ENCODE measurements at places on chromosomes 2 and 18. TPM values are rescaled to one million over a fixed set of nuclear protein-coding genes. Genes with fewer than 3 reads are reported as not detected.
A peak's percentile ranks its signal among the peaks of the same experiment; 100 is the strongest.

MYOM1 gene
- 8.7 TPM for polyA plus RNA-seq

PROC gene
- polyA plus RNA-seq: 7.6 TPM

DNA sequence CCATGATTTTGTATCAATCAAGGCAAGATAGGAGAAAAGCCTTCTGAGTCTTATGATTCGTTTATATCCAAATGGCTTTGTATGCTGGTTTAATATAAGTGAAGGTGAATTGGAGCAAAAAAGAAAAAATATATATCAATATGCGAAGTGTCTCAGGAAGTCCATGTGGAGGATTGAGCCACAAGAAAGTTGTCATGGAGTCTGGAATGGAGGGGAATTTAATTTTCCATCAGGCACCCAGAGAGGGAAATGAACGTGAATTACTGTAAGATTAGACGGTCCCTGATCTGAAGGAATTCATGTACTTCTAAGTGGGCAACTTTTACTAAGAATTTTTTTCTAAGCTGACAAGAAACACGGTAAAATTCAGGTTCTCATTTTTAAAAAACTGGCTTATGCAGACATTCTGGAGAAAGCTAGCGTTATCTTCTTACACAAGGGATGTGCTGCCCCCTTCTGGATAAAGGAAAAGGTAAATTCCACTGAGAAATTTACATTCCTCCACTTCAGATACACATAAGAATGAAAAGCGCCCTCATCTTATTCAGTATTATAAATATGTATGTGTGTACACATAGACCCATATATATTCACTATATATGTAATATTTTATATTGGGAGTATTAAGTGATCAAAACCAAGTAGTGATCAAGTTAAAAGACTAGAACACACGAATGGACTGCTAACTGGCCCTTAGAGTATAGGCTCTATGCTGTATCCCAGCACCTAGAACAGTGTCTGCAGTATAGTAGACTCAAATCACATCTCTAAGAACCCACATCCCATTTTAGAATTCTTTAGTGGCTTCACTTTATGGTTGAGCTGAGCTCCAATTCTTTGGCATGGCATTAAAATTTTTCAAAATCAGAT, 289.0 kb upstream of the TFPI start:
- DNase-seq: peak; percentile 62

DNA sequence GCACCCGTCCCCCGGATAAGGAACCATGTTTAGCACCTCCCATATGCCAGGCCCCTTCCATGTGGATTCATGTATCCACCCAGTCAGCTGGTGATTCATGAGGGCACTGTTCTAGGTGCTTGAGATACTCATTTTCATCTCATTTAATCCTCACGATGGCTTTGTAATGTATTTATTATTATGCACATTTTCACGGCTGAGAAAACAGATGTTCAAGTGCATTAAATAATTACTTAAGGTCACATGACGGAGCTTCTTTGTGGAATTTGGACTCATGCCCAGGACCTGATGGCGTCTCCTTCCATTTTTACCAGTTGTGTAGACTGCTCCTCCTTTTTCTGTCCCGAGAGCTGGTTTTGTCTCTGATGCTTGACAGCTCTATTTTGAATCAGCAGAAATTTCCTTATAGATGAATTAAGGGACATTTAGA, 72.2 kb upstream of the RBM44 start:
- DNase-seq: peak; percentile 72

DNA sequence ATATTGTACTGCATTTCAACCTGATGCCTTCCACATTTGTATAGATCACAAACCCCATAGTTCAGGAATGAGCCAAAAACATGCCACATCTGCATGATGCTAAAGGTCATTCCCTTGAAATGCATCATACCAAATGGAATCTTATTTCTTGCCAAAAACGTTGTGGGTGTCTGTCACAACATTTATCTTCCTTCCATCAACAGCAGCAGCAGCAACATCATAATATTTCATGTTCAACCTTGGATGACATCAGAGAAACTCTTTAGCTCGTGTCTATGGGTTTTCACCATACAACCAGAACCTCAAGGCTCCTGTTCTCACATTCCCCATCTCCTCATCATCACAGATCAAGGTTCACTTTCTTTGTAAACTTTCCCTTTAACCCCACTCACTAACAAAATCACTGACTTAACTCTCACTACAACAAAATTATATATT, 221.3 kb upstream of the CTAGE1 start:
- no peak for DNase-seq

GLI2 gene
- polyA plus RNA-seq: 13.4 TPM

- no peak for DNase-seq
These were observed 26.3 kb upstream of the POMC start for GRCh38 chr2:25194576-25195122.

PLEK gene
- 6.4 TPM for polyA plus RNA-seq

SERPINB4 gene
- not detected for polyA plus RNA-seq

GRCh38 chr18:73408469-73408868, 540.7 kb upstream of the NETO1 start:
- no peak for DNase-seq

GRCh38 chr2:25032901-25033300, 9.0 kb upstream of the EFR3B start:
- no peak for DNase-seq

DNA sequence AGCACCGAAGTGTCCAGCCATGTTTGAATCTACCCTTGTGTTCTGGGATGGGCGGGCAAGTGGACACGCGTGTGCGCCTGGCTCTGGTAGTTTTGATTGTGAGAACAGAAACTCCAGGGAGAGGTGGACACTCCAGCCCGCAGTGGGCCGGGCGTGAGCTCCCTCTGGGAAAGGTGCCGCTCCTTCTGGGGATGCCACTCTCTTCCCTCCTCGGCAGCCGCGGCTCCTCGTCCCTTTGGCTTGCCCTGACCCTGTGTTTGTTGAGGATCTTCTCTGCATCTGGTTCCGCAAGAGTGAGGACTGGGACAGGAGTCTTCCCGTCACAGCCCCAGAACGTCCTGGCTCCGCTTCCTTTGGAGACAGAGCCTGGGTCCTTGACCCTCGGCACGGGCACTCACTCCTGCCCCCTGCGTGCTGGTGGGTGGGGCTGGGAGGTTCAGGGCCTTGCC, 1.3 kb downstream of the CTDP1 start:
- no peak for DNase-seq

- no peak for DNase-seq
These were observed 565.7 kb upstream of the ZEB2 start for GRCh38 chr2:145085612-145086011.

CARF gene
- 20.9 TPM for polyA plus RNA-seq

HDAC4 gene
- polyA plus RNA-seq: 14.0 TPM

DNA sequence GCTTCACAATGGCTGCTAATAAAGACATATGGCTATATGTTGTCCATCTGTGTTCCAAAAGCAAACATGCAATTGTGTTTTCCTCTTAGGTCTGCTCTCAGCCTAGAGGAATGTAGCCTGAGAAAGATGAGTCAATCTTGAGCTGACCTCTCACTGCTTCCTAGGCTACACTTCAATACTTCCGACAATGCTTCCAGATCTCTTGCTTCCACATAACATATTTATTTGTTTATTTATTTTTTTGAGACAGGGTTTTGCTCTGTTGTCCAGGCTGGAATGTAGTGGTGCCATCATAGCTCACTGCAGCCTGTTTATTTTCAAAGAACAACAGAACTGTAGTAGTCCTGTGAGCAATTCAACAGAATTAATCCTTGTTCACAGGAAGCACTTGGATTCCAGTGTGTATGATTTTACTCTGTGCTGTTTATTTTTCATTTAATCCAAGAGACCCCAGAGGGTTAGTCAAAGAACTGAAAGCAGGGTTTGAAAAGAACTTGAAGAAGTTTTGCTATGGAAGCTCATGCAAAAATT, 437.9 kb downstream of the TXNL1 start:
- DNase-seq: no peak

DNA sequence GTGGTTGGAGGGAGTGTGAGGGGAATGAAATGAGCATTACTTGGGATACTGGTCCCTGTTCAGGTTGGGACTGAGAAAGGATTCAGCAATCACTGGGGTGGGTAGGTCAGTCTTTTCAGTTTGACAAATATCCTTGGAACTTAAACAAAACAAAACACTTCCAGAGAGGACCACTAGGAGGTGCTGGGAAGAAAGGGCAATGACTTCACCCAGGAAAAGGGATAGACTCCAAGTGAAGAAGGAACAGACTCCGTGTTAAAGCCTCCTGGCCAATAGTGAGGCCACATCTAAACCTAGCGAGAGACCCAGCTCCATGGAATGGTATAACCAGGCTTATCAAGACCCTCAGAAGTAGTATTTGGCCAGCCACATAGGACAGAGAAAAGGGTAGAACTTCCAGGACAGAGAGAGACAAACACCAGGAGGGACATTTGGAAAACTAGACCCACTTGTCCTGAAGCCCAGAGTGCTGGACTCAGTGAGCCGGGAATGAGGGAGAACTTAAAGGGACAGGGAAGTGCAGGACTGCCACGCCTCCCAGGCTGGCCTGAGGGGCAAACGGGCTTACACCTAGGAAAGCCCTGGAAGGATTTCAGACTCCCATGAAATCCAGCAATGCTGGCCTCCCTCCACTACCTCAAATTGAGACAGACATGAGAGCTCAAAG, 19.6 kb upstream of the KCNG3 start:
- no peak for DNase-seq

DNA sequence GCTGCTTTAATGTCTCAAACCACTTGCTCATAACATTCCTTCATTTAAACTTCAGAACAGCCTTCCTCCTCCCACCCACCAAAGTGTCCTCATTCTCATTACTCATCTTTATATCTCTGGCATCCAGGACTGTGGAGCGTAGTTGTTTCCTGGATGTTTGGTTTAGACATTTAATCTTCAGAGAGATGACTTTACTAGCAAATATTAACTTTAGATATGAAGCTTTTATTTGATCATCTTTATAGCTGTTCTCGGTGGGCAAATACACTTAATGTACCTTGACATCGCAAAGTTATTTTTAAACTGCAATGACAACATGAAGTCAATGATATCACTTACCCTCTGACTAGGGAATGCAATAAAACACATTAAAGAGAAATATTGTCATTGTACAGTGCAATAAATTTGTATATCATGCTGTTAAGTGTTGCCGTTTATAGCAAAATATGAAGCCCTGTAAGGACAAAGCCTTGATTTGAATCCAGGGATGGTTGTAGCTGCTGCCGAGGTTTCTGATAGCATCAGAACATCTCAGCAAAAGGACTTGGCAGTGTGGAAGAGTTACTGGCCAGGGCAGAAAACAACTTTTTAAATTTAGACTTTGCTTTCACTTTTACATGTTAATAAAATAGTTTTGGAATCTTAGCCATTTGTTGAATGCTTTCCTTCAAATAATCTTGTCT, 4.6 kb upstream of the LAMA3 start:
- no peak for DNase-seq

GRCh38 chr2:239189711-239190131, 211.1 kb downstream of the HDAC4 start:
- no peak for DNase-seq

DNA sequence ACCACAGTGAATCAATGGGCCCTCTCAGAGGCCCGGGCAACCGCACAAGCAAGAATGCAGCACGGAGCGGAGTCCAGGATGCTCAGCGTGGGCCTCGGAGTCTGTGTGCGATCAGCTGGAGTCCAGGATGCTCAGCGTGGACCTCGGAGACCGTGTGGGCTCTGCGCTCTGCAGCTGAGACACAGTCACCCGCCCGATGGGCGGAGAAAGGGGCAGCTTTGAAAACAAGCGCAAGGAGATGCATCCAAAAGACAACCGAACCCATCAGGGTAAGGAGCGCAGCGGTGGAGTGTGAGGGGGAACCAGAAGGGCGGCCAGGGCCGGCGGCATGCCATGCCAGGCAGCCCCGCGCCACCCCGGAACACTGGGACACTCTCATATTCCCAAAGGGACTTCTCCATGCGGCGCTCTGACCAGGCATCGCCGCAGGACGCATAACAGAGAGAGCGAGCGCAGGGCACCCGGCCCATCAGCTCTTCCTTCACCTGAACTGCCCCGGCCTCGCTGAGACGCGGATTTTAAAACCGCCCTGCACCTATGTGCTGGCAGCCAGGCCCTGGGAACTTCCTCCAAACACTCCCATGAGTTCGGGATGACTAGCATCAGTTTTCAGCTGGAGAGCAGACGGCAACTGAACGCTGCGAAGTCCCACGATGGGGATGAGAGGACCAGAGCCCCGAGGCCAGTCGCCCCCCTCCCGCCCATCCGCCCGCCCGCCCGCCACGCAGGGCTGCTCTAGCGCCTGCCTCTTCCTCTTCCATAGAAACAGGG, 44.7 kb downstream of the MC5R start:
- DNase-seq: no peak

- no peak for DNase-seq
These were observed 12.8 kb upstream of the SKOR2 start for GRCh38 chr18:47264308-47264700.

CCDC141 gene
- 0.12 TPM for polyA plus RNA-seq

CPS1 gene
- polyA plus RNA-seq: 3.2 TPM

DNA sequence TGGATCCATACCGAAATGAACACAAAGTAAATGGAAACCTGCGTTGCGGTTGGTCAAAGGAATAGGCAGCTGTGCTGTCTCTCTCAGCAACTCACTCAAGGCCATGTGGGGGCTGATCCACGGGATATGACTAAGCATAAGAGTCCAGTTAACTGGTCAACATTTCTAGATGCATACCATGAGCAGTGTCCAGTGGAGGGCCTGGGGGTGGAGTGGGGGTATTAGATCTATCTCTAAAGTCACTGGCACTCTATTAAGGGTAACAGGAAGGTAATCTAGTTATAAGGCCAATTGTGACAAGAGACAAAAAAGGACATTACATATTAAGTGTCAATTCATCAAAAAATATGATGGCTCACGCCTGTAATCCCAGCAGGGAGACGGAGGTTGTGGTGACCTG, 136.8 kb downstream of the TTC32 start:
- DNase-seq: no peak

DNA sequence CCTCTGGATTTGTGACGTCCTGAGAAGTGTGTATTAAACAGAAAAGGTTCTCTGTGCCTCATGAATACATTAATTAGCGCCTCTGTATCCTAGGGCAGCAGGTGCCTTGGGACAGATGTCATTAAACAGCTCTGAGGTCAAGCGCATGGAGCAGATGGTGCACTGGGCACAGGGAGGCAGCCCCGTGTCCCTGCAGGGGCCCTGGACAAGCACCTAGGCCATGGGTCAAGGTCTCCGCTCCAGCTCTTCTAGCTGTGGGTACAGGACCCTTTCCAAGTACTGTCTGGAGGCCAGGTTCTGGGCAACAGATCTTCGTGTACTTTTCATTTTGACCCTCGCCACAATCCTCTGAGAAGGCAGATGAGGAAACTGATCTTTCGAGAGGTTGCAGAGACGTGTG, 126.4 kb downstream of the KCTD1 start:
- no peak for DNase-seq

BCL11A gene
- 15.1 TPM for polyA plus RNA-seq

TRIB2 gene
- 212 TPM for polyA plus RNA-seq

NXPH2 gene
- 4.7 TPM for polyA plus RNA-seq

GRCh38 chr2:231129216-231129615, 4.4 kb upstream of the HTR2B start:
- no peak for DNase-seq

DSG4 gene
- not detected for polyA plus RNA-seq

GRCh38 chr2:55009277-55010060, 40.8 kb downstream of the RTN4 start:
- no peak for DNase-seq

DNA sequence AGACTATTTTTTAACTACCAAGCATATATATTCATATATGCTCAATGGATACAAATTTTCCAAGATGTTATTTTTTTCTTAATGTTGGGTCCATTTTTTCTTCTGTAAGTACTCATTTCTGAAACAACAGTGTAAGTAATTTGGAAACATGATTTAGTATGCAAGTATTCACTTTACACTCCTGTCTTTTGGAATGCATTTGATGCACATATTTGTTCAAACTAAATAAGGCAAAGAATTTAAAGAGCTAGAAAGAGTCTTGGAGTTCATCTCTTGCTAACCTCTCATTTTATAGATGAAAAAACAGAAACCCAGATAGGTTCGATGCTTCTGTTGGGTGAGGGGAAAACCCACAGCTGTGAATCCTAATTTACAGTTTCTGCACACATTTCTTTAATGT, 439.5 kb upstream of the RAB12 start:
- DNase-seq: no peak

All from renal pelvis (tissue), 12 donors.